Pancreas (tissue), 10 donors: ENCODE measurements at places on chromosomes 5 and 9.

- DNase-seq: no peak
- H3K36me3 ChIP-seq: no peaks in the 10 kb centered on the region
These were observed 30.7 kb downstream of the SLC1A3 start for GRCh38 chr5:36637101-36637500.

DNA sequence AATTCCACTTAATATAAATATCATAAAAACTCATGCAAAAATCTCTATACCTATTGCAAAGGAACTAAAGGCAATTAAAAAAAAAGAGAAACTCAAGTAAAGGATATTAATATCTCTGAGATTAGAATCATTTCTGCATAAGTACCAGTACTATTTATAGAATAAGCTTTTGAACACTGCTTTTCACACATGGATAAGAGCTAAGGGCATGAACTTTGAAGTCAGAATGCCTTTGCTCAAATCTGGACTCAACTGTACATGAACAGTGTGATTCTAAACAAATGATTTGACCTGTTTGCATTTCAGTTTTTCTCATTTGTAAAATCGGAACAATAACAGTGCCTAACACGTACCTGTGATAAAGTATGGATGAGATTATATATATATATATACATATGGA is 255.9 kb downstream of the EFNA5 start:
- no peak overlapping the region for H3K27ac ChIP-seq
- no peaks in the 10 kb centered on the region for H3K4me1 ChIP-seq
- H3K36me3 ChIP-seq: no peaks in the 10 kb centered on the region
- no peaks in the 10 kb centered on the region for H3K27me3 ChIP-seq

DNA sequence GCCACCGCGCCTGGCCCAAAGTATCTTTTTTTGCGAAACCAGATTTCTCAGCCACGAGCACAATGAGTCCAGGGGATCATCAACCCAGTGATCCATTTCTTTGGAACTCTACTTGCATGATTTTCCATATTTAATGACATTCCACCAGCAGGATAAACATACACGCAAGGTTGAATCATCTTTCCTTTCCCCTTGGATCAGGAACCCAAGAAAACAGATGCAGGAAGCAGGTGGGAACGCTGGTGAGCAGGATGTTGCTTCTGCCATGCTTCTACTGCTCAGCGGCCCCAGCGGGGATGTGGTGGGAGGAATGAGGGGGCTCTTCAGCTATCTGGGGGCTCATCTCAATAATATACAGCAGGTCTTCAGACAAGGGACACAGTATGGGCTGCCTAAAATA is 118.2 kb downstream of the SEC61B start:
- H3K27ac ChIP-seq: no peak overlapping the region
- H3K27me3 ChIP-seq: no peaks in the 10 kb centered on the region
- no peak for DNase-seq
- H3K4me3 ChIP-seq: no peak overlapping the region
- H3K36me3 ChIP-seq: no peaks in the 10 kb centered on the region

- DNase-seq: no peak
- no peaks in the 10 kb centered on the region for H3K4me1 ChIP-seq
- no peak overlapping the region for H3K27ac ChIP-seq
- H3K27me3 ChIP-seq: no peaks in the 10 kb centered on the region
- H3K4me3 ChIP-seq: no peak overlapping the region
- no peaks in the 10 kb centered on the region for H3K36me3 ChIP-seq
These were observed 262.5 kb downstream of the DOCK8 start for GRCh38 chr9:477193-477592.

DNA sequence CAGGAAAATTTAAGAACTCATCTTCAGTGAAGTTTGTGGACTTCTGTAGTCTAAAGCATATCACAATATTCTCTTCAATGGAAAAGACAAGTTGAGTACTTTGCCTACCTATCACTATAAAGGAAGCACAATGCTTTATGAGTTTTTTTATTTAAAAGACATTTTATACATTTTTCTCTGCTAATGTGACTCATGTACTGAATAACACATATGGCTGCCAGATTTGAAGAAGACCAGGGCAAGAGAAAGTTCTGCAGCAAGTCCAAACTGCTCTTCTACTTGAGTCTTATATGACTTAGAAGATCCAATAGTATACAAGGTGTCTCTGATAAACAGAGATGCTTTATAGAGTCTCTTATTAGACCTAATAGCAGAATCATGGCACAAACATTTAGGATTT is 978.4 kb downstream of the TLE4 start:
- no peak overlapping the region for H3K4me3 ChIP-seq
- H3K36me3 ChIP-seq: no peaks in the 10 kb centered on the region
- no peak for DNase-seq
- no peaks in the 10 kb centered on the region for H3K4me1 ChIP-seq
- no peaks in the 10 kb centered on the region for H3K27me3 ChIP-seq

- H3K27ac ChIP-seq: no peak overlapping the region
- no peaks in the 10 kb centered on the region for H3K27me3 ChIP-seq
- H3K4me1 ChIP-seq: peaks cover 11% of the 10 kb centered on the region
- no peak for DNase-seq
- peaks cover 24% of the 10 kb centered on the region for H3K36me3 ChIP-seq
These were observed 110.2 kb downstream of the DAPK1 start for GRCh38 chr9:87607859-87608258.
